ENCODE measurements at places on chromosomes 12 and 14. TPM values are rescaled to one million over a fixed set of nuclear protein-coding genes. Genes with fewer than 3 reads are reported as not detected.

DNA sequence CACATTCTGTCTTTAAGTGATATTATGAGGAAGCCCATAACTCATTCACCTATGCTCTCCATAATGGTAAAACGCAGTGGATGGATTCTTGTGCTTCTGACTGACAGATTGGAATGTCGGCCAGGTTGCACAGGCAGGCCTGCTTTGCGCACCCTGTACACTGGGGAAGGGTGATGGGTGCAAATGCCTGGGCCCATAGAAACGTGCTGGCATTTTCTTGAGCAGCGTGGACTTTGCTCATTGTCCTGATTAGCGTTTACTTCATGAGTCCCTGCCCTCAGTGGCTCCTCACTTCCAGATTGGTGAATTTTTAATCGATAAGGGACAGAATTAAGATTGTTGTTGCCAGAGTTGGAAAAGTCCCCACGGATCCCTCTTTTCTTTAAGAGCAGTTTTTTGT, 80.9 kb upstream of the TRAF3 start:
- DNase-seq = no peak

- no peak for DNase-seq
Observed at GRCh38 chr12:64938179-64938578, 113.7 kb downstream of the TBC1D30 start.

DNA sequence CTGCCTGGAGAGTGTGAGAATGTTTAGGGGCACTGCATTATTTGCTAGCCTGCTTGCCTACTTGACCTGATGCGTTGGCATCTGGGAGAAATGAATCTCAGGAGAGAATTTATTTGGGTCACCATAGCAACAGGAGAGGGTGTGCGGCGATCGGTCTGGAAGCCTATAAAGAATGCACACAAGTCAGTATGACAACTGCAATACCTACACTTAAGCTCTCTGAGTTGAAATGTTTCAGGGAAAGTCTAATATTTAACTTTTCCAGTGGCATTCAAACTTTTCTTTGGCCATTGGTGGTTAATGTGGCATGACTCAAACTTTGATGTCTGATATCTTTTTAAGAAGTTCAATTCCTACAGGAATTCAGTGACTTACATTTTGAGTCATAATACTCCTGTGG, 205.1 kb downstream of the NEDD1 start:
- no peak for DNase-seq

DNA sequence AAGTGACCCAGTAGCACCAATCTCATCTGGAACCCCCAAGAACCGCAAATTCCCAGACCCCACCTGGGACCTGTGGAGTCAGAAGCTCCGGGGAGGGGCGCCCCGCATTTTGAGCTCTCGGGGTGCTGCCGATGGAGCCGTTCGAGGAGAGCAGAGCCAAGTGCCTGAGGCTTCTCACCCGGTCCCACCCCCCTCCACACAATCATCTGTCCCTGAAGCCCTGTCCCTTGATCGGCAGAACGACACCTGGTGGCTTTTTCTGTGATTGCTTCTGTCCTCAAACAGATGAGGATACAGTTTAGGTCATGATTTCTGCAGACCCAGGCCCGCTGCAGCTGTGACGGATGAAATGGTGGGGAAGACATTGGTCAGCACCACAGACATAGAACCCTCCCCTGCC, 74.7 kb downstream of the NOC4L start:
- no peak for DNase-seq

GRCh38 chr12:105214148-105214547, 21.8 kb downstream of the APPL2 start:
- DNase-seq = peak; percentile 61

DNA sequence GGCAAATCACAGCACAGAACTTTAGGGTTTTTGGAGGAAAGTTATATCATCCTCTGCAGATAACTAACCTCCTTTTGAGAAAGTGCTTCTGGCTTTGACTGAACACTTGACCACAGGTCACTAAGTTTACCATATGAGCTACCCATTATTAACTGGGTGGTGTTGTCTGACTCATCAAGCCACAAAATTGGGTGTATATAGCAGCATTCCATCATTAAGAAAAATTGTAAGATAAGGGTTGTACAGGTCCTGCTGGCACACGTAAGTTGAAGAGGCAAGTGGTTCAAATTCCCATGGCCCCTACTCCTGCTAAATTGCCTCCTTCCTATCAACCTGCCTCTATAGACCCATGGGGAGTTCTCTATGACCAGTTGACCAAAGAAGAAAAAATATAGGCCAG, 39.5 kb downstream of the L2HGDH start:
- DNase-seq = peak; percentile 5

DNA sequence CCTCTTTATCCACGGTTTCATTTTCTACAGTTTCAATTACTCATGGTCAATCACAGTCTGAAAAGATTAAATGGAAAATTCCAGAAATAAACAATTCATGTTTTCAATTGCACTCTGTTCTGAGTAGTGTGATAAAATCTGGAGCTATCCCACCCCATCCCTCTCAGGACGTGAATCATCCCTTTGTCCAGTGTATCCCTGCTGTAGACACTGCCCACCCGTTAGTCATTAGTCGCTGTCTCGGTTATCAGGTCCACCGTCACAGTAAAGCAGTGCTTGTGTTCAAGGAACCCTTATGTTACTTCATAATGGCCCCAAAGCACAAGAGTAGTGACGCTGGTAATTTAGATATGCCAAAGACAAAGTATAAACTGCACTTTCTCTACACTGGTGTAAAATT, 141.0 kb upstream of the LMNTD1 start:
- peak; percentile 6 for DNase-seq

The KCNH3 gene
- total RNA-seq = under 0.01 TPM

The CLEC1A gene
- not detected for total RNA-seq

The CELA1 gene
- not detected for total RNA-seq
